ENCODE measurements at places on chromosomes 5 and 9.

- no peak for DNase-seq
These were observed 16.7 kb downstream of the P4HA2 start for GRCh38 chr5:132210944-132211343.

GRCh38 chr5:159851053-159851452 is 65.2 kb upstream of the ADRA1B start:
- DNase-seq = no peak

GRCh38 chr9:136865768-136866103 is 372 bp downstream of the EDF1 start:
- no peak for DNase-seq

GRCh38 chr5:116271446-116272025 is 186.7 kb downstream of the COMMD10 start:
- peak; percentile 3 for DNase-seq

DNA sequence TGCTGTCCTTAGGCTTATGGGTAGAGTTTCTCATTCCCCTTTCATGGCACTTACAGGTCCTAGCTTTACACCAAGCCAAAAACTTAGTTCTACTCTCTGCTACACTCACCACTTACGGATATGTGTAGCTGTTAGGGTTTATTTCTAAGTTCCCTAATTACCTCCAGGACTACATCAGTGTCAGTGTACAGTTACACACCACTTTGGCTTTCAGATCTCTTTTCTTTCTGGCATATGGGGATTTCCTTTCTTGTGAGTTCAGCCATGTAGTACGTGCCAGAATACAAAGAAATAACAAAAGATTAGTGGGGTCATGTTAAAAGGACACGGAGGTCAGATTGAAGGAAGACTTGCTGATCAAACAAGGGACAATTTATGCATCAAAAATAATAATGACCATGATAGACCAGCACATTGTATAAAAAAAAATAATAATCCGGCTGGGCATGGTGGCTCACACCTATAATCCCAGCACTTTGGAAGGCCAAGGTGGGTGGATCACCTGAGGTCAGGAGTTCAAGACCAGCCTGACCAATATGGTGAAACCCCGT is 41.8 kb downstream of the LYRM7 start:
- no peak for DNase-seq

DNA sequence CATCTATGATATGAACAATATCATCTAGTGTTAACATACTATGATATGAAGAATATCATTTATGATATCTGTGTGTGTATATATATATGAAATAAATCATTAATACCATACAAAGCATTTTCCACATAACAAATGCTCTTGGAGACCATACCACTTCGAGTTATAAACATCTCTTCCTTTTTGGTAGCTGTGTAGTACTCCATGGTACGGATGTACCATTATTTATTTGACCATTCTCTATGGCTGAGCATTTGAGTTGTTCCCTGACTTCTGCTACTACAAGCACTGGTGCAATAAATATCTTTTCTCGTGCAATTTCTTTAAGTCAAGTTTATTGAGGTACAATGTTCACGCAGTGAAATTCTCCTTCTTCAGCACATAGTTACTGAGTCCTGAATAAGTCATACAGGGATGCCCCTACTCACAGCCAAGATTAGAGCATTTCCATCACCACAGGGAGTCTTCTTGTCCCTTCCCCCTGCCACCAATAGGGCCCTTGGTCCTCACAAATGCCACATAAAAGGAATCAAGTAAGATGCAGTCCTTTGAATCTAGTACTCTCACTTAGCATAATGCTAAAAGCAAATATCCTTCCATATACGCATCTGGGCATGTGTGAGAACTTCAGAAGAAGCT is 75.2 kb upstream of the SLC25A48 start:
- DNase-seq = no peak

DNA sequence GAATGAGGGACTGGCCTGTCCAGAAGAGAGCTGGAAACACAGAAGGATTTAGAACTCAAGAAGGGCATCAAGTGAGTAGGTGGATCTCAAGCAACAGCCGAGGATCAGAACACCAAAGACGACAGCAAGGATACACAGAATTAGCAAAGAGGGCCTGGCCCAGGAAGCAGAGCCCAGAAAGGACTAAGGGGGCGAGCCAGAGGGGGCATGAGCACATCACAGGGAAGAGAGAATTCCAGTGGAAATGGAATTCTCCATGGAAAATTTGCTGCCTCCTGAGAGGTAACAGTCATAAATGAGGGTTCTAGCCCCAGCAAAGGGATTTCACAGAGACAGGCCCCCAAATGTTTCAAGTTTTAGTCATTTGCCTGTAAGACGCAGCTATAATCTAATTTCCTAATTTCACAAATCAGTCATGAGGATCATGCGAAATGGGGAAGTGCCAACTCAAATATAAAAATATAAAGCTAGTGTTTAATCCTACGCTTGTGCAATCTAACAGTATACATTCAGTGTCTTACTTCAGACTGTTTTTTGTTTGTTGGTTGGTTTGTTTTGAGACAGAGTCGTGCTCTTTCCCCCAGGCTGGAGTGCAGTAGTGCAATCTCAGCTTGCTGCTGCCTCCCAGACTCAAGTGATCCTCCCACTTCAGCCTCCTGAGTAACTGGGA is 46.7 kb downstream of the FNBP1 start:
- DNase-seq = peak; percentile 57

DNA sequence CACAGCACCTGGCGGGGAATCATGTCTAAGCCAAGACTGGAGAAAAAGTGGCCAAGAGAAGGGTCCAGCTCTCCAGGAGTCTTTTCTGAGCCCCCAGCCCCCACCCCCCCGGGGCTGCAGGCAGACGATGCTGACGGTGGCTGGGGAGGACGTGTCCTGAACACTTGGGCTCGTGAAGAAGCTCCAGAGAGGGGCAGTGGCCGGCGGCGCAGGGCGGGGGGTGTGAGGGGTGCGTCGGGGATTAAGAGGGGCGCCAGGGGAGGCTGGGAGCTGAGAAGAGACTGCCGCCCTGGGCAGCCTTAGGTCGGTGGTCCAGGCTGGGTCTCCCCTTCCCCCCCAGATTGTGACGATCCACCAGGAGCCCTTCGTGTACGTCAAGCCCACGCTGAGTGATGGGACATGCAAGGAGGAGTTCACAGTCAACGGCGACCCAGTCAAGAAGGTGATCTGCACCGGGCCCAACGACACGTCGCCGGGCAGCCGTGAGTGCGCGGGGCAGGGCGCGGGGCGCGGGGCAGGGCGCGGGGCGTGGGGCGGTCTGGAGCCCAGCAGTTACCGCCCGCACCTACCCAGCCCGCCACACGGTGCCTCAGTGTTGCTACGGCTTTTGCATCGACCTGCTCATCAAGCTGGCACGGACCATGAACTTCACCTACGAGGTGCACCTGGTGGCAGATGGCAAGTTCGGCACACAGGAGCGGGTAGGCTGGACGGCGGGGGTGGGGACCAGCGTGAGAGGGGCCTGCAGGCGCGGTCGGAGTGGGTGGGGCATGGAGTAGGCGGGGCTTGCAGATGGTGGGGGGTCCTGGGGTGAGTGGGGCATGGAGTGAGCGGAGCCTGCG is 8.9 kb downstream of the LRRC26 start:
- DNase-seq = no peak

- no peak for DNase-seq
These were observed 129.9 kb upstream of the HCN1 start for GRCh38 chr5:45826055-45826454.

DNA sequence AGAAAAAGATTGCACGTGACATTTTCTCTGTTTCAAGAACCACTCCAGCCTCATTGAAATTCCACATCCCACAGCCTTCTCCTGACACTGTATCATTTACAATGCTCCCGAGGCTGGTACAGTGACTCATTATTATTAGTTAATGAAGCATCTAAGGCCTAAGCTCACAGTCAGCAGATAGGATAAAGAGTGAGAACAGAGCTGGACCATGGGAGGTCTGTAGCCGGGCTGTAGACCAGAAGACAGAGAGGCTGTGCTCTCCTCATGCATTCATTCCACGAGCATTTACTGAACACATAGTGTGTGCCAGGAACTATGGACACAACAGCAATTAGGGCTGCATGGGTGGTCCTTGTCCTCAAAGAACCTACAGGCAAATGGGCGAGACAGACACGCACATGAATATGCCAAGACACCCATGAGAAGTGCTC is 47.3 kb upstream of the GALNT10 start:
- no peak for DNase-seq

DNA sequence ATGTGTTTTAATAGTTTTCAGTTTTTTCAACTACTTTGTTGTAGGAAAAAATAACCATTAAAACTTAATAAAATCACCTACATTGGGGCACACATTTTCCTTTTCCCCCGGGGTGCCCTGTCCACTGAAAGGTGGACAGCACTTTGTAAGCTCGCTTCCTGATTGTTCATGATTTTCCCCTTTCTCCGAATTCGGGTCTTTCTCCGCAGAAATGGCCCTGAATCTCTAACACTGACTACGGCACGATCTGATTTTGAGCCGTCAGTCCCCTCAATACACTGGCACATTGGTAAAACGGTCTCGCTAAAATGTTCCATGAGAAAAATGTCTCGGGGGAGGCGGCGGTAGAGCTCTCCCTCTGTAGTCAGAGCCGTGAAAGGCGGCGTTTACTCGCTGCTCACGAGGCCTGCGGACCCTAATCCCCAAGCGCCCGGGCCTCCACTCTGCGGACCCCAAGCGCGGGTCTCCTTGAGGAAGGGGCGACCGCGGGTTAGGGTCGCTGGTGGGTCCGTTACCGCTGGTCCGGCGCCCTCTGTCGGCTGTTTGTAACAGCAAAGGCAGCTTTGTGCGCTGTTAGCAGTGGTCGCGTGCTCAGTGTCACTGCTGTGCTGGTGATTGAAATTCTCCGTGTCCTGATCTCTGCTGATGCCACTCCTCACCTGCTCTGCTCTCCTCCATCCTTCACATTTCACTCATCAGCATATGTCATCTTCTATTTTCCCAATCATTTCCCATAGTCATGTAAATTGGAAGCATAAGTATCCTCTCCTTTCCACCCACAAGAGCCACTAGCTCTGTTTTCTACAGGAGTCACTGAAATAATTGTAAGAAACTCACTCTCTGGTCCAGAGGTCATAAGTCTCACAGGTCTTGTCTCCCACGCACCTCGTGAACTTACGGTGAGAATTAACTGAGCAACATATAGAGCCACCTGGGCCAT is 10.8 kb upstream of the IFNA2 start:
- DNase-seq = no peak

DNA sequence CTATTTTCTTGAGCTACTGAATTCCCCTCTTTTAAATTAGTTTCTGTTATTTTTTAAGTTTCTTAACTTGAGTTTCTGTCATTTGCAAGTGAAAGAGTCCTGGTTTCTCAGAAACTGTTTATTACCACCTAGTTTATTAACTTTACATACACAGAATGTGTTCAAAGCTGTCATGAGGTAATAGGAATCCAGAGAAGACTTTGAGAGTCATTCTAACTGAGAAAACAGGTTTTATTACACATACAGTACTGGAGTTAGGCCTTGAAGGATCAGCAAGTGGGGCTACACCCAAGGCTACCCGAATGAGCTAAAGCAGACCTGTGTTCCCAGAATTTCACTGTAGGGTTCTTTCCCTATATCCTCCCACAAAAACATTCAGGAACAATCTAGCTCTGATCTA is 33.1 kb downstream of the FAM114A2 start:
- no peak for DNase-seq

GRCh38 chr5:153491856-153492255 is 1.4 kb downstream of the GRIA1 start:
- DNase-seq = no peak

DNA sequence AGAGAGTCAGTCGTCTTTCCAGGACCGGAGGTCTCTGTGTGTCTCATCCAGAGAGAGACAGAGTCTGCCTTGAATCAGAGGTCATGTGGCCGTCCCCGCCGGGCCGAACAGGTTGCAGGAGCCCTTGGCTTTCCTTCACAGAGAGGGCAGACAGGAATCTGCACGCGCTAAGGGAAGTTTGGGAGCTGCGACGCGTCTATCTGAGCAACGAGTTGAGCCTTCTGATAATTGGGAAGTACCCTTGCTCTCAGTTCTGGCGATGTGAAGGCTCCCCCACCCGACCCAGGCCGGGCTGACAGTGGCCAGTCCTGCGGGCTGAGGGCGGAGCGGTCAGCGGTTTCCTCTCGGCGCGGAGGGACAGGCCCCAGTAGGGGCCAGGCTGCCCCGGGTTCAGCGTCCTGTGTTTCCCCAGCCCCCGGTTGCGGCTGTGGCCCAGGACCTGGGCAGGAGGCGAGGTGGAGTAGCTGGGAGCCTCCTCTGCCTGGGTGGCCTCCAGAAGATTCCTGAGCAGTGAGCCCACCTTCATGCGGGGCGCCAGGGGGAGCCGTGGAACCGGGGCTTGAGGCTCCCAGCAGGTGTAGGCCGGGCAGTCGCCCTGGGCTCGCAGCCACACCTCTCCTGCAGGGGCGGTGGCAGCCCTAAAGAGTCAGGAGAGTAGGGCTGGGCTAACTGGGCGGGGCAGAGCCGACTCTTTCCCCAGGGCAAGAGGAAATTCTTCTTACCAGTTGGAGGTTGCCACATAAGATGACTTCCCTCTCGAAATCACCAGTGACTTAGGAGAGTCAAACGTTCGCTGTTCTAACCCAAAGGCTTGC is 13.9 kb downstream of the NR2F1 start:
- no peak for DNase-seq

GRCh38 chr5:111229221-111229835 is 5.1 kb downstream of the CAMK4 start:
- DNase-seq = no peak

DNA sequence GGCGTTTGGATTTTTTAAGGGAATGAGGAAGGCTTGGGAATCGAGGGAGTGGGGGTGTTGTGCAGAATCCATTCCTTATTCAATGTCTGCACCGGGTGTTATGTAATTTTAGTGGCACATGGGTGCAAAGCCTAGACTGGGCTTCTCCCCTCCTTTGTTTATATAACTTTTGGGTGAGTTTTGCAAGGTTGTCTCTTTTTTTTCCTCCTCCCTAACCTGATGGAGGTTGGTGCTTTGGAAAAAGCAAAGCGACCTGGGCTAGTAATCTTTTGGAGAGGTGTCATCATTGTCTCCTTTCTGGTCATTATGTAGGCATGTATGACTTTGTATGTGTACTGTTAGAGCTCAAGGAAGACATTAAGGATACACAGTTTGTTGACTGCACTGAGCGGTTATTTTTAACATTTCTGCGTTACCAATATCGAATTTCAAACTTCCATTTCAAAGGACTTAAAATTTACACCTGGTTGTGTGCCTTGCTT is 3.1 kb downstream of the SMARCA2 start:
- no peak for DNase-seq

DNA sequence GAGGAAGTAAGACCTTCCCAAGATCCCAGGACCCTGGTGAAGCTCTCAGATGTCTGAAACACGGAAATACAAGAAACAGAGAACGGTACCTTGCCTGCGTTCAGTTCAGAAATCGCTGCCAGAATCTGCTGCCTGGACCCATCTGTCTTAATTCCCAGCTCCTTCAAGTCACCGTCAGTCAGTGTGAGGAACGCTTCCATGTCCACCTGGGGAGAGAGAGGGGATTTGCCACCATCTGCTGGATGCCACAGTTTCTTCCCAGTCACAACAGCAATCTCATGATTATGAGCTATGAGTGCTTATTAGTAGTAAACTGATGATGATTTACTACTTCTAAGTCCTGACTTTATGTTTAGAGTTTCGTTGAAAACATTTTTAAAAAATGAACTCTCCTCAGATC is 36.7 kb upstream of the GABBR2 start:
- no peak for DNase-seq
